Ureter (tissue), 1 donor: ENCODE measurements at places on chromosomes 6 and 20.

DNA sequence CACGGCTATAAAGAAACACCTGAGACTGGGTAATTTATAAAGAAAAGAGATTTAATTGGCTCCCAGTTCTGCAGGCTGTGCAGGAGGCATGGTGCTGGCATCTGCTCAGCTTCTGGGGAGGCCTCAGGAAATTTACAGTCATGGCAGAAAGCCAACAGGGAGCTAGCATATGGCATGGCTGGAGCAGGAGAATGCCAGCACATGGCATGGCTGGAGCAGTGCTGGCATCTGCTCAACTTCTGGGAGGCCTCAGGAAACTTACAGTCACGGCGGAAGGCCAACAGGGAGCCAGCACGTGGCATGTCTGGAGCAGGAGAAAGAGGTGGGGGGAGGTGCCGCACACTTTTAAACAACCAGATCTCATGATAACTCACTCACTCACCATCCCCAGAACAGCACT lies 32.5 kb upstream of the DACT2 start:
- DNase-seq, result peak; percentile 26

GRCh38 chr6:138521790-138522189 lies 22.5 kb upstream of the NHSL1 start:
- DNase-seq, result no peak

GRCh38 chr6:129981598-129981997 lies 36.8 kb upstream of the L3MBTL3 start:
- no peak for DNase-seq

DNA sequence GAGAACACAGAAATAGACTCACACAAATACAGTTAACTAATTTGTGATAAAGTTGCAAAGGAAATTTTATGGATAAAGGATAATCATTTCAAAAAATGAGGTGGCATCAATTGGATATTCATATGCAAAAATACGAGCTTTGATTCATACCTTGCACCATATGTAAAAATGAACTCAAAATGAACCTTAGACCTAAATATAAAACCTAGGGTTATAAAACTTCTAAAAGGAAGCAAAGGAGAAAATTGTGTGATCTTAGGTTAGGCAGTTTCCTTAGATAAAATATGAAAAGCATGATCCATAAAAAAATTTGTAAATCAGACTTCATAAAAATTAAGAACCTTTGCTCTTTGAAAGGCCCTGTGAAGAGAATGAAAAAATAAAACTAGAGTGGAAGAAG lies 85.5 kb downstream of the F13A1 start:
- DNase-seq, result no peak

DNA sequence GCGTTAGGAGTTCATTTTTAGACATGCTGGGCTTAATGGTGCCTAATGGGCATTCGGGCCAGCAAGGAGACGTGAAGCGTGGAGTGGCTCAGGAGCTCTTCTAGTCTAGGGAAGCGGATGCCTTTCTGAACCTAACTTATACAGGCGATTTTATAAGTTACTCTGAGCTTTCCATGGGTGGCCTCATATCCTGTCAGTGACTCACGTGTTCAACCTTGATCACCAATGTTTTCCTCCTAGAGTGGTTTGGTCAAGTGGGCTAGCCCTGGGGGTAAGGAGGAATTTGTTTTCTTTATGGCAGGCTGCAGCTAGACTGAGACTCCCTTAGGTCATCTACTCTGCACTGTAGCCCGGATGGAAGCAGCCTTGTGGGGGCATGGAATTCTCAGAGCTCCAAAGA lies 52.1 kb downstream of the PLAGL1 start:
- DNase-seq, result no peak

DNA sequence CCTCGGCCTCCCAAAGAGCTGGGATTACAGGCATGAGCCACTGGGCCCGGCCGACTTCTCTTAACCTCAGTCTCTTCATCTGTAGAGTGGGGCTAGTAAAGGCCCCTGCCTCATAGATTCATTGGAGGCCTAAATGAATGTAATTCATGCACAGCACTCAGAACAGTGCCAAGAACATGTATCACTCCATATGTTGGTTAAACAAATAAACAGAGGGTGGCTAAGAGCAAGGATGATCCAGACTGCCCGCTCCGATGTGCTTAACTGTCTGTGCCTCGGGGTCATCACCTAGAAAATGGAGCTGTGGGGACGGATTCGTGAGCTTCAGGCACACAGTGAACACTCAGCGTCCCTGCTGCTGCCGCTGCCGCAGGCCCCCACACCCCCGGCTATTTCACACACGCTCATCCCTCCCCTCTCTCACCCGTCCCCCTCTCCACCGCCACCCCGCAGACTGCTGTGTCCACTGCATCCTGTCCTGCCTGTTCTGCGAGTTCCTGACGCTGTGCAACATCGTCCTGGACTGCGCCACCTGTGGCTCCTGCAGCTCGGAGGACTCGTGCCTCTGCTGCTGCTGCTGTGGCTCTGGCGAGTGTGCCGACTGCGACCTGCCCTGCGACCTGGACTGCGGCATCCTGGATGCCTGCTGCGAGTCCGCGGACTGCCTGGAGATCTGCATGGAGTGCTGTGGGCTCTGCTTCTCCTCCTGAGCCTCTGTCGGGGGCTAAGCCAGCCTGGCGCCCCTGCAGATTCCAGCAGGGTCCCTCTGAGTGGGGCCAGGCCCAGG lies 14.8 kb downstream of the MDFI start:
- DNase-seq, result peak; percentile 76
